Right ventricle myocardium inferior (tissue), 1 donor: ENCODE measurements at places on chromosomes 4 and X. TPM values are rescaled to one million over a fixed set of nuclear protein-coding genes. Genes with fewer than 3 reads are reported as not detected.
A peak's percentile ranks its signal among the peaks of the same experiment; 100 is the strongest.

GRCh38 chrX:69524781-69525363 lies 20.7 kb downstream of the NALF2 start:
- no peak for DNase-seq

GRCh38 chrX:134990801-134991481 lies at the start of gene SMIM10:
SMIM10 (plus strand) TSS chrX:134990991; CDS start chrX:134991096, 105 bp downstream.
- peak; percentile 86 for DNase-seq

- DNase-seq: no peak
Measured at GRCh38 chr4:120948382-120948781, 25.9 kb upstream of the PRDM5 start.

GRCh38 chrX:69278031-69278687 lies 112.9 kb upstream of the PJA1 start:
- no peak for DNase-seq

GRCh38 chrX:141320801-141321200 lies 78.5 kb upstream of the SPANXC start:
- no peak for DNase-seq

- no peak for DNase-seq
Measured at GRCh38 chr4:87024201-87024600, 89.4 kb downstream of the AFF1 start.

GRCh38 chrX:53256446-53257041 lies 24.8 kb downstream of the IQSEC2 start:
- DNase-seq: no peak

DNA sequence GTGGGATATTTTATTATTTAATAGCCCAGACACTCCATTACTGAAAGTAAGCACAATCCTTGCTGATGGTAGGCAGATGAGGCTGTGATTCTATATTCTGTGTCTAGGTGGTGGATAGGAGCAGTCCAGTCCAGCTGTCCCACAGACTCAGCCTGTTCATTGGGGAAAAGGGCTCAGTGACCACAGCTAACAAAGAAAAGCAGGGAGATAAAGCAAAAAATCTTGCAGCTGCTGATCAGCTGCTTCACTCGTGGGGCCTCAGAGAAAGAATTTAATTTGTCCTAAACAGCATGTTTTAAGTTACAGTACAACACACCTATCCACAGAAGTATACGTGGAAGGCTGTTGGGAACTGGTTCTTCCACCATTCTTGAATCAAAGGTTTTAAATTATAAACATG lies 40.7 kb upstream of the ANK2 start:
- no peak for DNase-seq

Gene SSX2B
- total RNA-seq: not detected

Gene F11
- not detected for total RNA-seq

Gene IGSF1
- 2.6 TPM for total RNA-seq
